Caco-2 (cell line): ENCODE measurements at places on chromosomes 3 and 15.

GRCh38 chr3:170128259-170128976, 53.1 kb downstream of the PHC3 start:
- no peak for DNase-seq

GRCh38 chr15:77812664-77813063, 180.0 kb upstream of the LINGO1 start:
- DNase-seq, result no peak

DNA sequence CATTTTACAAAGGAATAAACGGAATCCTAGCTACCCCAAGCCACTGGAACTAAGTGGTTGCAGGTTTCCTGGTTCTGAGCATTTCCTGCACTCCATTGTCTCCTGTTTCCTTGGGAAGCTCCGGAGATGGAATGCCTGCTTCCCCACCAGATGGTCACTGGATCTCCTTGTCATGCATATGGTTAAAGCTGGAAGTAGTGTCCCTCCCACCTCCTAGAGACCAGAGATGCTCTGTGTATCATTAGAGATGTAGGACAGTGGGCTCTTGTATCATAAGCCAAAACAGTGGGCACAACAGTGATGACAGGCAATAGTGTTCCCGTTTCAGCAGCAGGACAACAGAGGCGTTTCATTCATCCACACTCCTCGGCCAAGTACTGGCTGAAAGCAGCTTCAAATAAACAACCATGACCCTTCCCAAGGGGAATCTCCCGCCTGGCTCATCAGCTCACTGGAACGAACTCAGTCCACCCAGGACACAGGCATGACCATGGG, 136.2 kb upstream of the EIF1B start:
- DNase-seq, result no peak

DNA sequence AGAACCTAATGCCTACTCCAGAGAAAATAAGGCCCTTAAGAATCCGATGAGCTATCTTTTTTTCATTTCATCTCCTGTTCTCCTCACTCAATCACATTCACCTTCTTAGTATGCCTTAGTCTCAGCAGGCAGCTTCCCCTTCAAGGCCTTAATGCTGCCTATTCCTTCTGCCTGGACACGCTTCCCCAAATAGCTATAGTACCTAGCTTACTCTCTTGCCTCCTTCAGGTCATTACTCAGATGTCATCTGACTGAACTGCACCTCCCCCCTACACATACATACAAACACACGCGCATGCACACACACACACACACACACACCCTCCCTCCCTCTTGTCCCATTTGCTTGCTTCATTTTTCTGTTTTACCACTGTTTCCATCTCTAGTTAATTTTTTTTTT, 191.5 kb upstream of the MLF1 start:
- no peak for DNase-seq

GRCh38 chr3:81249540-81250029, 511.9 kb downstream of the GBE1 start:
- DNase-seq, result peak; percentile 67

GRCh38 chr3:126317029-126317996, 39.9 kb downstream of the KLF15 start:
- DNase-seq, result no peak
